ENCODE measurements at places on chromosomes 6 and 20.

DNA sequence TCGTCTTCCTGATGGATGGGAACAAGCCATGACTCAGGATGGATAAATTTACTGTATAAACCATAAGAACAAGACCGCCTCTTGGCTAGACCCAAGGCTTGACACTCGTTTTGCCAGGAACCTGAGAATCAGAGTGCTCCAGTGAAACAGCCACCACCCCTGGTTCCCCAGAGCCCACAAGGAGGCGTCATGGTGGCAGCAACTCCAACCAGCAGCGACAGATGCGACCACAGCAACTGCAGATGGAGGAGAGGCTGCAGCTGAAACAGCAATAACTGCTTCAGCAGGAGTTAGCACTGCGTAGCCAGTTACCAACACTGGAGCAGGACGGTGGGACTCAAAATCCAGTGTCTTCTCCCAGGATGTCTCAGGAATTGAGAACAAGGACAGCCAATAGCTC lies 100.9 kb upstream of the SAMD5 start:
- no peak for DNase-seq

DNA sequence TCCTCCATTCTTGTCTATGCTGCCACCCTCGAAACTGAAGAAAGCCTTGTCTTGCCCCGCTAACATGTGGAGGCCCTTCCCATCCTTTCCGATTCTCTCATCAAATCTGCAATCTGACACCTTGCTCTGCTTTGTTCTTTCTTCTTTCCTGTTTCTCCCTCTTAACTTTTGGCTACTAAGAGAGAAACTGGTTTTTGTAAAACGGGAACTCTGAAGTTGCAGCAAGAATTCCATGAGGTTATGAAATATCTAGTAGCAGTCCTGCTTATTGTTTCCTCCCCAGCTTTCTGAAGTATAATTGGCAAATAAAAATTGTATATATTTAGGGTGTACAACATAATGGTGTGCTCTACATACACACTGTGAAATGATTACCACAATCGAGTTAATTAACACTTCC lies 80.2 kb downstream of the MAP7 start:
- DNase-seq = no peak

DNA sequence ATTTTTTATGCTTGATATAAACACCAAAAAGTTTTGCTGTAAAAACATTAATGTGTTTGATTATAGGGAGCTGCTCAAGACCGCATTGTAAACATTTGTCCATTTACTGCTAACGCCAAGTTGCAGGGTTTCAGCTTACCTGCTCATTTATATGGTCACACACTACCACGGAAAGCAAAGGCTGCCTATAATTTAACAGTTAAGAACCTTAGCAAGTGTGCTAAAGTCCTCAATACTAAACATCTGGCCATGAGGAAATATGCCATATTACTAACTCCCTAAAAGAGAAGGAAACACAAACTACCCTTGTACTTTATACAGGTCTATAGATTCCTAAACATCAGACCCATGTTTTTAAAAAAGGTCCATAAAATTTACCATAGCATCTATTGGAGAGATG lies 129.5 kb downstream of the ASCC3 start:
- no peak for DNase-seq

GRCh38 chr6:6872459-6873344 lies 235.1 kb upstream of the RREB1 start:
- no peak for DNase-seq

GRCh38 chr6:127352524-127352923 lies 9.1 kb upstream of the ECHDC1 start:
- no peak for DNase-seq

GRCh38 chr6:143553337-143553736 lies 41.8 kb upstream of the FUCA2 start:
- no peak for DNase-seq

DNA sequence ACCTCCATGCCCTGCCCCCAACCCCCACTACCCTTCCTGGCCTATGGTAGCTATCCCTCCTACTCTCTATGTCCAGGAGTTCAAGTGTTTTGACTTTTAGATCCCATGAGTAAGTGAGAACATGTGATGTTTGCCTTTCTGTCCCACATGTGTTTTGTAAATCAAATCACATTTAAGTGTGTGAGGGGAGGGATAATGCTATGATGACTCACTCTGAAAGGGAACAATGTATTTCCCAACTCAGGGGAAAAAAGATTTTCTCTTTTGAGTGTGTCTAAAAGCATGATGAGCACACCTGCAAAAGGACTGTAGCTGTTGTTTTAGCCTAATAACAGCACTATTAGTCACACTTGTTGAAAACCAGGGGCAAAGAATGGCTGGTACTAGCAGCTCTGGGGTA lies 193.7 kb downstream of the GJA10 start:
- DNase-seq = peak; percentile 38

DNA sequence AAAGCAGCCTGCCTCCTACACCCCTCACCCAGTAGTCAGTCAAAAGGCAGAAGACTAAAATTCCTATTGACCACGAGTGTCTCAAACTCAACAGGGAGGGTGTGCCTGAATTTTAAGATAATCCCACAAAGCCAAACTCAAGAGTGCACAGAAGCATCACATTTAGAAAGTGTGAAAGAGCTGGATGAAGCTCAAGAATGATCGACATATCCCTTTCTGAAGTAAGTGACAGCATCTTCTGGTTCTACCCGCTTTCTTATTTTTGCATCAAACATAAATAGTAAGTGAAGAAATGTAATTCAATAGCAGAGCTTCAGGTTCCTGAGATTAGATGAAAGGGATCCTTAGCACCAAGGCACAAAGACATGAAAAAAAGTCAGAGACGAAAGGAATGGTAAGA lies 64.5 kb upstream of the BACH2 start:
- no peak for DNase-seq

GRCh38 chr6:1027795-1028569 lies 283.9 kb upstream of the FOXQ1 start:
- DNase-seq = no peak

DNA sequence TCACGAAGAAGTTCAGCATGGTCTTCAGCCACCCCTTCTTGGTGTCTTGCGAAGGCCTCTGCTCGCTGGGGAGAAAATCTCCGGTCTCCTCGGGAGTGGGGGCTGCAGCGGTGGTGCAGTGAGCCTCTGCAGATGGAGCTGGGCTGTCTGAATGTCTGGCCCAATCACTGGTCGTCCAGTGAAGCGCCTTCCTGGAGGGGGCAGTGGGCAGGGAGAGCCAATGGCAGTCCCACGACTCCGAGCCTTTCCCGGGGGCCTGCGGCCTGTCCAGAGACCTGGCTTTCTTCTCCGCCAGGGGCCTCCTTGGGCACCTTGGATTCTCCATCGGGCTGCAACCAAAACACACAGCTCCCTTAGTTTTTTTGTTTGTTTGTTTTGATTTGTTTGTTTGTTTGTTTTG lies 6.3 kb downstream of the BNIP5 start:
- no peak for DNase-seq

GRCh38 chr20:47360297-47361056 lies 4.0 kb upstream of the ZMYND8 start:
- DNase-seq = peak; percentile 62

GRCh38 chr6:26604797-26605196 lies 8.0 kb downstream of the ABT1 start:
- no peak for DNase-seq

- DNase-seq = no peak
Observed at GRCh38 chr6:116419069-116419786, 41.9 kb upstream of the CALHM6 start.
